Right hindlimb (tissue), 1 donor: ENCODE measurements at places on chromosomes 3 and 15.

DNA sequence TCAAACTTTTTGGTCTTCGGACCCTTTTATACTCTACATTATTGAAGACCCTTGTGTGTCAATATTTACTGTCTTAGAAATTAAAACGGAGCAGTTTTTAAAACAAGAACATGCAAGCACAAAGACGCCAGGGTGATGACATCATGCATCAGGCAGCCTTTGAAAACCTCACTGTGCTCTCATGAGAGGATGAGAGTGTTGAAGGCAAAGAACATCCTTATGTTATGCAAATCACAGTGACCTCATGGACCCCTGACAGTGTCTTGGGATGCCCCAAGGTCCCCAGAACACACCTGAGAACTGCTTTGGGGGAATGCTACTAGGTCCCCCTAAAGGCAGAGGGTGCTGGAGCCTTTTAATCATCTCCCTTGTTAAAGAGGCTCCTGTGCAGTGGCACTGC lies 51.6 kb downstream of the CHDH start:
- DNase-seq, result no peak

- DNase-seq, result no peak
These were observed 23.5 kb downstream of the SYNM start for GRCh38 chr15:99128411-99128810.

DNA sequence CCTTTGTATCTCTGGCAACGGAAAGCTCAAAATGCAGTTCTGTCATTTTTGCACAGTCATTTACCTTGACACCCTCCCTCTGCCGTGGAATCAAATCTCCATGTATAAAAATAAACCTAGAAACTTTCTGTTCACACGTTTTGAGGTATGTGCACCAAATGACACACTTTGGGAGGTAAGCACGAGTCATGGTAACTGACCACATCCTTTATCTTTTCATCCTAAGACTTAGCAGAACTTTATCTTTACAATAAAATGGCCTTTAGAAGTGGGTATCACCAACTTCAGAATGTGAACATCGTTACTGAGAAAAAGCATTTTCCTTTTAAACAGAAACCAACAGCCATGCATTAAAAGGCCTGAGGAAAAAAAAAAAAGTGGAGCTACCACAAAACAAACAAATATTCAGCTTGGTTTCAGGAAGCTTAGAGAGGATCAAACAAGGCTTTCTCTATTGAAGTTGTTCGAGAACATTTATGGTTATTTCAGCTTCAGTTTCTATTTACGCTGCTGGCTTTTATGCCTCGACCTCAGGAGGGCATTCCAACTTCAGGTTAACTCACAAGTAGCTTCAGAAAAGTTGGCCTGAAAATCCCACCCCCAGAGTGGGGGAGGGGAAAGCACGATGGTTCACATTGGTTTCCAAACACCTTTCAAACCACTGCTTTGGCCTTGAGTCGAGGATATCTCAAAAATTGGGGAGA lies 171.1 kb upstream of the ICE2 start:
- DNase-seq, result no peak

DNA sequence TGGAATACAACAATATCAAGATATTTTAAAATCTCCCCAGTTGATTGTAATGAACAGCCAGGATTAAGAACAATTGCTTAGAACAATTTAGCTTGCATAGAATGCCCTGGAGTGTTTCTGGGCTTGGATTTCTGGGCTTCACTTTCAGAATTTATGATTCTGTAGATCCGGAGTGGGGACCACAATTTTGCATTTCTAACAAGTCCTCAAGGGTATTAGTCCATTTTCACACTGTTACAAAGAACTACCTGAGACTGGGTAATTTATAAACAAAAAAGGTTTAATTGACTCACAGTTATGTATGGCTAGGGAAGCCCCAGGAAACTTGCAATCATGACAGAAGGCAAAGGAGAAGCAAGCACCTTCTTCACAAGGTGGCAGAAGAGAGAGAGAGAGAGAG lies 54.3 kb upstream of the MYRIP start:
- no peak for DNase-seq

GRCh38 chr15:37981775-37982174 lies 47.3 kb downstream of the TMCO5A start:
- DNase-seq, result no peak

DNA sequence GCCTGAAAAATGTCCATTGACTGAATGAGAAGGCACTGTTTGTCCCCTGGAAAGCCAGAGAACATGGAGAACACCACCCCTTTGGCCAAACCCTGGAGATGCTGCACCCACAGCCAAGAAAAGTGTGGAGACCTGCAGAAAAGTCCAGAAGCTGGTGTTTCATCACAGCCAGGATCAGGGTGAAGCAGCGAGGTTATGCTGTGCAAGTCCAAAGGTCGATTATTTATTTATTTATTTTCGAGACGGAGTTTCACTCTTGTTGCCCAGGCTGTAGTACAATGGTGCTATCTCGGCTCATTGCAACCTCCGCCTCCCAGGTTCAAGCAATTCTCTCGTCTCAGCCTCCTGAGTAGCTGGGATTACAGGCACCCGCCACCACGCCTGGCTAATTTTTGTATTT lies 5.5 kb upstream of the CTSH start:
- DNase-seq, result no peak

GRCh38 chr3:123491966-123492587 lies 43.2 kb upstream of the ADCY5 start:
- no peak for DNase-seq
